ENCODE measurements at places on chromosomes 5 and 9. TPM values are rescaled to one million over a fixed set of nuclear protein-coding genes. Genes with fewer than 3 reads are reported as not detected.

DNA sequence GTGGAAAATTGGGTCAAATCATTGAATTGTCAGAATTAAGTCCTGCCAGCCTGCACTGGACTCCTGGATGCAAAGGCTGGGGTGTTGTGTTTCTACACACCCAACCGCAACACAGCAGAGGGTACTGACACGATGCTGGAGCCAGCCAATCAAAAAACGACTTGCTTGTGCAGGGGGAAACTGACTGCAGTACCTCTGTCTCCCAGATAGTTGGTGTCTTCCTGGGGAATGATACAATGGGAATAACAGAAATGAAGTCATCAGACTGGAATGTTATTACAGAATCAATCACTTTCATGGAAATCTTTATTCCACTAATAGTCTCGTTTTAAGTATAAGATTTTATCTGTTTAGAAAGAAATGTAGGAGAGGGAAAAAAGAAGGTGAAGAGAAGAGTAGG is 330.3 kb downstream of the MLLT3 start:
- H3K36me3 ChIP-seq: no peaks in the 10 kb centered on the region
- no peak overlapping the region for H3K4me3 ChIP-seq
- DNase-seq: no peak
- H3K27ac ChIP-seq: no peak overlapping the region
- H3K27me3 ChIP-seq: no peaks in the 10 kb centered on the region
- H3K4me1 ChIP-seq: no peaks in the 10 kb centered on the region

- H3K4me1 ChIP-seq: no peaks in the 10 kb centered on the region
- peak overlapping the region; percentile 33 for H3K27ac ChIP-seq
- no peaks in the 10 kb centered on the region for H3K27me3 ChIP-seq
- H3K4me3 ChIP-seq: no peak overlapping the region
- DNase-seq: no peak
These were observed 34.8 kb downstream of the HMGXB3 start for GRCh38 chr5:150035139-150035895.

ZDHHC11 gene
- total RNA-seq: 8.5 TPM

CCL28 gene
- 13.9 TPM for total RNA-seq

TEX53 gene
- total RNA-seq: not detected

- DNase-seq: no peak
- no peak overlapping the region for H3K4me3 ChIP-seq
- H3K27me3 ChIP-seq: no peaks in the 10 kb centered on the region
- H3K27ac ChIP-seq: no peak overlapping the region
- no peaks in the 10 kb centered on the region for H3K4me1 ChIP-seq
These were observed 49.9 kb downstream of the ITGA1 start for GRCh38 chr5:52837591-52838001.

GABRA6 gene
- total RNA-seq: not detected

DNA sequence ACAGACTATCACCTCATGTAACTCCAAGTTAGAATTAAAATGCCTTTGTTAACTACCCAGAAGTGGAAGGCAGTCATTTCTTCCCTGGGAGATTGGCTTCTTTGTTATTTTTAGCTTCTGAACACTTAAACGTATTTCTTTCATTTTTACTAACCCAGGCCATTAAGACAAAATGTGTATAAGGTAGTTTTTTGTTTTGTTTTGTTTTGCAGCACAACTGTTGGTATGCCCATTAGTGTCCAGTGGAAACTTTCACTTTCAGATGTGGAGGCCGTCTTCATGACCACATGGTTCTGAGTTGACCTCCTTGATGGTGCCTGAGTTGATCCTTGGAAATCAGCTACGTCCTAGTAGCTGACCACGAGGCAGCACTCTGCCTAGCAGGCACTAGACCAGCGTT is 264.6 kb upstream of the ZNF608 start:
- no peak overlapping the region for H3K27ac ChIP-seq
- H3K36me3 ChIP-seq: no peaks in the 10 kb centered on the region
- no peaks in the 10 kb centered on the region for H3K27me3 ChIP-seq
- no peak overlapping the region for H3K4me3 ChIP-seq

ANKRA2 gene
- total RNA-seq: 16.3 TPM

NFIB gene
- not detected for total RNA-seq

IFNA21 gene
- total RNA-seq: not detected

CD14 gene
- 0.43 TPM for total RNA-seq

DNA sequence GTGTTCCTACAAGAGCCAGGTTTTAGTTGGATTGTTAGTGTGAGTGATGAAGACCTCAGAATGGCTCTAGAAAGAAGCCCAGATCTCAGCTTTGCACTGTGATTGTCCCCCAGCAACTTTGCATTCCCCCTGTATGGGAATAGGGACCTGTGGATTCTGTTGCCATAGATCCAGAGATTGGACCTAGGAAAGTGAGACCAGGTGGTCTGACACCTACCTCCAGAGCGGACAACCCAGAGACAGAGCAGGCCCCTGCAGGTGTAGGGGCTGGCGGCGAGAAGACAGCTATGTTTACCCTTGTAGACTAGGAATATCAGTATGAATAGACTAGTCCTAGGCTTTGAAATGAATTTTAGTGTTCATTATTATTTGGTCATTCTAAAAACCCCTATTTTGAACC is 53.6 kb downstream of the IRF1 start:
- H3K36me3 ChIP-seq: peaks cover 29% of the 10 kb centered on the region
- peak overlapping the region; percentile 65 for H3K27ac ChIP-seq
- DNase-seq: no peak
- no peak overlapping the region for H3K4me3 ChIP-seq

GRCh38 chr9:21155501-21155900 is 11.0 kb downstream of the IFNA21 start:
- H3K27ac ChIP-seq: no peak overlapping the region
- H3K36me3 ChIP-seq: peaks cover 2% of the 10 kb centered on the region
- H3K27me3 ChIP-seq: peaks cover 2% of the 10 kb centered on the region
- peaks cover 17% of the 10 kb centered on the region for H3K4me1 ChIP-seq
- no peak overlapping the region for H3K4me3 ChIP-seq

PCDHB8 gene
- total RNA-seq: not detected

SLC34A3 gene
- not detected for total RNA-seq

DNA sequence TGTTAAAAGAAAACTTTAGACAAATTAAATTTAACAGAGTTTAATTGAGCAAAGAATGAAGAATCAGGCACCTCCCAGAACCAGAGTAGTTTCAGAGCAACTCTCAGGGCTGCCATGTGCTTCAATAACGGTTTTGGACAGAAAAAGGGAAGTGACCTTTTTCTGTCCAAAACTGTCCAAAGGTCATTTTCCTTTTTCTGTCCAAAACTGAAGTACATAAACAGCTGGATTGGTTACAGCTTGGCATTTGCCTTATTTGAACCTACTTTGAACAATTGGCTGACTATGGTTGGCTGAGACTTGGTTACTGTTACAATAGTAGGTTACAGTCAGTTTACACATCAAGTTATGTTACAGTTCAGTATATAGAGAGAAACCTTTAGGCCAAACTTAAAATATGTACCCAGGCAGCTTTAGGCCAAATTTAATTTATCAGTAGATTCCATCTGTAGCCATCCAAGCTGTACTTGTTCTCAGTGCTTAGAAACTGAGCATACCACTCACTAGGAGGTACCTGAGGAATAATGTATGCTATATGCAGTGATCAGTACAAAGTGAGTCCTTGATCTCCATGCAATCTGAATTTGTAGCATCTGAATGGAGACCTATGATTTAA is 44.0 kb downstream of the C9orf85 start:
- H3K4me3 ChIP-seq: no peak overlapping the region
- no peaks in the 10 kb centered on the region for H3K27me3 ChIP-seq
- H3K4me1 ChIP-seq: peaks cover 2% of the 10 kb centered on the region
- H3K36me3 ChIP-seq: peaks cover 3% of the 10 kb centered on the region
- H3K27ac ChIP-seq: no peak overlapping the region

- H3K36me3 ChIP-seq: peaks cover 19% of the 10 kb centered on the region
- H3K4me3 ChIP-seq: no peak overlapping the region
- no peak overlapping the region for H3K27ac ChIP-seq
- DNase-seq: no peak
- peaks cover 9% of the 10 kb centered on the region for H3K4me1 ChIP-seq
These were observed 118.6 kb downstream of the ZSWIM6 start for GRCh38 chr5:61450493-61451279.

- H3K4me1 ChIP-seq: peaks cover 19% of the 10 kb centered on the region
- H3K4me3 ChIP-seq: peak within 1 kb of the TSS; percentile 59
- no peak within 1 kb of the TSS for H3K27ac ChIP-seq
- DNase-seq: peak; percentile 50
These were observed at the start of gene PCDH1 for GRCh38 chr5:141878186-141878710. Gene PCDH1, minus strand, starts transcription at chr5:141878410. Its CDS starts 148 bp downstream, at chr5:141878262.

PCDHGB1 gene
- total RNA-seq: not detected

DNA sequence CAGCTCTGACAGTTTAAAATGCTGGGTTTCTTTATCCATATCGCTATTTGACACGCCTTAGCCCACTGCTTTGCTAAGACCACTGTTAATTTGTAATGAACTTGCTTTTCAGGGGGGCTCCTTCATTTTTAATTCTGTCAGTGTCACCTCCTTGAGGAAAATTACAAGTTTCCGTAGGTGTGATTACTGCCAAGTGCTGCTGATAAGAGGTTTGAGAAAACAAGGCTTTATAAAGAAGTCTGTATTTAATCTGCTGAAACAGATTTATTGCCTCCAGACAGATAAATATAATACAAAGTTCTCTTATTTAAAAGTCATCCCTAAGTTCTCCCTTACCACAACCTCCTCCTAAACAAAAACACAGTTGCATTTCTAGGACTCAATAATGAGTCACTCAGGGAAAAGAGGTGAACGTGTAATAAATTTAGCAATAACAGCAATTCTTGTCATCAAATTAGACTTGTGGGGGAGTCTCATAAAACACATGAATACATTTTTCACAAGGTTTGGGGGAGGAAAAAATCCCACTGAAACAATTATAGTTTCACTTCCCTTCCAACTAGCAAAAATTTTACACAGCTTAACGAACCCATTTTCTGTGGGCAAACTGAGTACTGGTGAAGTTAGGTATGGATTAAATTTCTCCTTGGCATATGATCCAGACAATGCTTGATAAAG is 72.8 kb downstream of the MAPKAP1 start:
- DNase-seq: no peak
- peaks cover 65% of the 10 kb centered on the region for H3K4me1 ChIP-seq
- H3K36me3 ChIP-seq: peaks cover 2% of the 10 kb centered on the region
- H3K27me3 ChIP-seq: no peaks in the 10 kb centered on the region
- no peak overlapping the region for H3K27ac ChIP-seq
- no peak overlapping the region for H3K4me3 ChIP-seq

- no peak overlapping the region for H3K4me3 ChIP-seq
- peaks cover 2% of the 10 kb centered on the region for H3K36me3 ChIP-seq
- H3K27me3 ChIP-seq: no peaks in the 10 kb centered on the region
- DNase-seq: no peak
These were observed 185.6 kb downstream of the DMAC1 start for GRCh38 chr9:7613931-7614330.

DNA sequence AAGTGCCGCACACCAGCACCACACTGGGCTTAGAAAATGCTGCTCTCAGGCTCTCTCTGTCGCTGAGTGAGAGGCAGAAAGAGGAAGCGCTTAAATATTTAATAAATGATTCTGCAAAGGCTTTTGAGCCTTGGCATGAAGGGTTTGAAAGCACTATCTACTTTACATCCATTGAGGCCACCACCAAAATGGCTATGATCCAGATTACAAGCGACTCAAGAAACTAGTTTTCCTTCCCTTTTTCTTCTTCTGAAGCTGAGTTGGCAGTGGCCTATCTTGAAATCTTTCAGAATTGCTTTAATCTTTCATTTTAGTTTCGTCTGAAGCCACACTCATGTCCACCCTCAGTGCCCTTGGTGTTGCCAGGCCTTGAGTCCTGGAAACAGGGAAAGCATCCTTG is 59.5 kb downstream of the EBF1 start:
- no peak overlapping the region for H3K4me3 ChIP-seq
- peaks cover 13% of the 10 kb centered on the region for H3K27me3 ChIP-seq
- H3K36me3 ChIP-seq: no peaks in the 10 kb centered on the region
- no peaks in the 10 kb centered on the region for H3K4me1 ChIP-seq

DNA sequence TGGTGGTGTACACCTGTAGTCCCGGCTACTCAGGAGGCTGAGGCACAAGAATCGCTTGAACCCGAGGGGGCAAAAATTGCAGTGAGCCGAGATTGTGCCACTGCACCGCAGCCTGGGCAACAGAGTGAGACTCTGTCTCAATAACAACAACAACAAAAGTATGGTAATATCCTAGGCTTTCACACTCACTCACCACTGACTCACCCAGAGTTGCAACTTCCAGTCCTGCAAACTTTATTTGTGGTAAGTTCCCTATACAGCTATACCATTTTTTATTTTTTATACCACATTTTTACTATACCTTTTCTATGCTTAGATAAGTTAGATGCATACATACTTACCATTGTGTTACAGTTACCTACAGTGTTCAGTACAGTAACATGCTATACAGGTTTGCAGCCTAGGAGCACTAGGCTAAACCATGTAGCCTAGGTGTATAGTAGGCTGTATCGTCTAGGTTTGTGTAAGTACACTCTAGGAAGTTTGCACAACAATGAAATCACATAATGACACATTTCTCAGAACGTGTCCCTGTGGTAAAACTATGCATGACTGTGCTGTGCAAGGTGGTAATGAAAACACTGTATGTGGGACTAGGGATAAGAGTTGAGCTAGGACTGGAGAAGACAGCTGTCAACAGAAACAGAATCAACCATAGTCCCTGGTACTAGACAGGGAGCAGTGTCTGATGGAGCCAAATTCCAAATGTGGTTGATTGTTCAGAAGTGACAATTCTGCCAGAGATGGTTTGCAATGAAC is 109.5 kb upstream of the RAD23B start:
- no peak overlapping the region for H3K27ac ChIP-seq
- H3K4me3 ChIP-seq: no peak overlapping the region
- DNase-seq: no peak
- H3K4me1 ChIP-seq: peaks cover 22% of the 10 kb centered on the region

IL3 gene
- total RNA-seq: 10.8 TPM

DNA sequence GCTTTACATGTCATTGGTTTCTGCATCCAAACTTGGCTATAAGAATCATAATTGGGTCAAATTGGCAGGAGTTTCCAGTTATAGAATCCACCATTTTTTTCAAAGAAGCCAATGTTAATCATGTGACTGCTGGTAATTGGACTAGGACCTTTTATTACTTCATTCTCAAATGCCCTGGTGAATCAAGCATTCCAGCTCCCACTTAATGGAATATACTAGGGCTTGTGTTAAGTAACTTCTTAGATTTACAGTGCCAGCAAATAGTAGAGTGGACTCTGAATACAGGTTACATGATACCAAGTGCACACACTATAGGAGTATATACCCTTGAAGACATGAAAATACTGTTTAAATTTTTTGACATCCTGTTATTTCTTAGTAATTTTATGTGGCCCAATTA is 96.7 kb downstream of the NUDT12 start:
- peaks cover 7% of the 10 kb centered on the region for H3K27me3 ChIP-seq
- H3K4me3 ChIP-seq: no peak overlapping the region
- DNase-seq: no peak
- H3K27ac ChIP-seq: no peak overlapping the region
- H3K4me1 ChIP-seq: no peaks in the 10 kb centered on the region
- no peaks in the 10 kb centered on the region for H3K36me3 ChIP-seq

- no peak overlapping the region for H3K4me3 ChIP-seq
- H3K36me3 ChIP-seq: no peaks in the 10 kb centered on the region
- no peak overlapping the region for H3K27ac ChIP-seq
- H3K4me1 ChIP-seq: no peaks in the 10 kb centered on the region
- peaks cover 2% of the 10 kb centered on the region for H3K27me3 ChIP-seq
These were observed 61.9 kb downstream of the TLE1 start for GRCh38 chr9:81627481-81627880.

GM2A gene
- 17.2 TPM for total RNA-seq

FCN2 gene
- total RNA-seq: not detected

All from activated CD4-positive, alpha-beta T cell treated with anti-CD3 and anti-CD28 coated beads for 36 hours (primary cell).